Tibial nerve (tissue), 4 donors: ENCODE measurements at places on chromosomes 11 and 22.

DNA sequence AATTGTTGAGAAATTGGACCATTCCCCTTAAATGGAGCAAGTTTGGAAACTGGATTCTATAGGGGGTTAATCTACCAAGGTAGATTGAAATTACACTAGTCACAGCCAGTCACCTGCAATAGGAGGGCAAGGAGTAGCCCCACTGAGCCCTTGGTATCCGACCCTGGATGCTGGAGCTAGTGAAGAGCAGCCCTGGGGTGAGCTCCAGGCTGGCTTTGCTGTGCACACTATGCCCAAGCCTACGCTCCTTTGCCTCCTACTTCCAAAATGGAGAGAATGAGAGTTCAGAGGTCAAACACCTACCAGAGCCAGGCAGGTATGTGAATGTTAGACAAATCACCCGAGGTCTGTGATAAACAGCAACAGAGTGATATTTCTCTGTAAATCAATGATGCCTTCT is 23.7 kb downstream of the SNU13 start:
- DNase-seq, result no peak

DNA sequence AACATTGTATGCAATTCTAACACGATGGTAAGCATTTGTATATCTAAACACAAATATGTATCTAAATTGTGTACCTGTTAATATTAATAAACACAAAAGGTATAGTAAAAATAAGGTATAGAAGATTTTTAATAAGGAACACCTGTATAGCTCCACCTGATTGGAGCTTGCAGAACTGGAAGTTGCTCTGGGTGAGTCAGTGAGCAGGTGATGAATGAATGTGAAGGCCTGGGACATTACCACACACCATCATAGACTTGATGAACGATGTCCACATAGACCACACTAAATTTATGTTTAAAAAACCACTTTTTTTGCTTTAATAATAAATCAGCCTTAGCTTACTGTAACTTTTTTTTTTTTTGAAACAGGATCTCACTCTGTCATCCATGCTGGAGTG is 97.6 kb upstream of the CLMP start:
- DNase-seq, result no peak

- DNase-seq, result no peak
These were observed 63.7 kb downstream of the DSCAML1 start for GRCh38 chr11:117733316-117733715.

- DNase-seq, result no peak
These were observed 37.8 kb upstream of the CELSR1 start for GRCh38 chr22:46574993-46575910.

GRCh38 chr11:64876835-64877341 is 1.5 kb downstream of the EHD1 start:
- DNase-seq, result no peak

GRCh38 chr11:78857688-78858087 is 283.0 kb upstream of the NARS2 start:
- no peak for DNase-seq

DNA sequence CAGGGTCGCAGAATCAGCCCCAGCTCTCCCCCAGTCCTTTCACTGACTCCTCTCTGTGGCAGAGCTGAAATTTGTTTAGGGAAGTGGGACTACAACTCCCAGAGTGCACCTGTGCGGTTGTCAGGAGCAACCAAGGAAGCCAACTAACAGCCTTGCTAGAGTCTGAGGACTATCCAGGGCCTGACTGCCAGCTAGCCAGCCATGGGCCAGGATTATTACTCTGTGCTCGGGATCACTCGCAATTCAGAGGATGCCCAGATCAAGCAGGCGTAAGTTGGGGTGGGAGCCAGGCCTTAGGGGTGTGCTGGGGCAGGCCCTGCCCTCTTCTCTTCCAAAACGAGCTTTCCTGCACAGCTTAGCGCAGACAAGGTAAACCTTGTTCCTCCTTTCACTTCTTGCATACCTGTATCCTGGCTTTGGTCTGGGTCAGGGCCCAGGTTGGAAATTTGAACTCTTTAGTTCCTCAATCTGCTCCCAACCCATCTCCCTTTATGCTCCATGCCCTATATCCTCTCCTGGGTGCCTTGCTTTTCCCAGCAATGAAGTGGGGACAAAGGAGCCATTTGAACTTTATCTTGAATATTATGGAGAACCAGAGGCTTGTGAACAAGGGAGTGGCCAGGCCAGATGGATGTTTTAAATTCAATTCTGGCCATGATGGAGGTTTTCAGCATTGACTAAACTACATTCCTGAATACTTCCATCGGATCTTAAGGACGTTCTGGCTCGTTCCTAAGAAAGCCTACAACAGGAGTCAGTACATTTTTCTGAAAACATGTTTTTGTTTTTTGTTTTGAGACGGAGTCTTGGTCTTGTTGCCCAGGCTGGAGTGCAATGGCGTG is at the start of gene DNAJB13:
TSS of gene DNAJB13 (plus strand) at position 158 of the 842 bp plus-strand sequence. CDS start at position 202, 44 bp downstream.
- DNase-seq, result no peak

DNA sequence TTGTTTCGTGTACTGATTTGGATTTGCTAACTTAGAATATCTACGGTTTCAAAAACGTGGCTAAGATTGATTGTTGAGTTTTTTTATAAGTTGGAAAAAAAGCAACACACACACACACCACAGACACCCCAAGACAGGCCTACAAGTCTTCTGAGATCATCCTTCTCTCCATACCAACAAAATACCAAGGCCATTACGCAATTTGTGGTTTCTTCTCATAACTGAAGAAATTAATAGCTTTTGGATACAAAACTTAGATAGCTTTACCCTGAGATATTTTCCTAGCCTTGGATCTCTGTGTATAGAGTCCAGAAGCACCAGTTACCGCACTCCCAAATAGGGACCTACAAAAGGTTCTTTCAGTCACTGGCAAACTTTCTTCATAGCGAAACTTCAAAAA is 113.6 kb downstream of the SIK3 start:
- DNase-seq, result no peak

- no peak for DNase-seq
These were observed 754 bp downstream of the NUP50 start for GRCh38 chr22:45164270-45165088.

GRCh38 chr11:70247042-70247709 is 23.3 kb upstream of the PPFIA1 start:
- no peak for DNase-seq

- peak; percentile 41 for DNase-seq
These were observed 15.8 kb downstream of the DGKZ start for GRCh38 chr11:46363031-46363407.

GRCh38 chr22:27568265-27568664 is 233.3 kb downstream of the MN1 start:
- DNase-seq, result no peak

DNA sequence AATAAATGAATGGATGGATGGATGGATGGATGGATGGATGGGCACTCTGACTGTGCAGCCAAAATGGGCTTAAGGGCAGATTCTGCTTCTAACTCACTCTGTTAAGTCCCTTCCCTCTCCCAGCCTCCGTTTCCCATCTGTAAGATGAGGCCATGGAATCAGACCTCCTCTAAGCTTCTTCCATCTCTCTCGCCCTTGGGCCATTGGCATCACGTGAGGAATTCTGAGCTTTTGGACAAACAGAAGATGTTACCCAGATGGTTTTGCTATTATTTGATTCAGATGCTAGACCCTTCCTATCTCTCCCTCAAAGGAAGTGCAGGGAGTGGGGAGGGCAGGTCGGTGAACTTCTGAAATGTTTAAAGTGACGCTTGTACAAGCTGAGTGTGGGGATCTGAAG is 4.0 kb upstream of the CYTH4 start:
- no peak for DNase-seq

DNA sequence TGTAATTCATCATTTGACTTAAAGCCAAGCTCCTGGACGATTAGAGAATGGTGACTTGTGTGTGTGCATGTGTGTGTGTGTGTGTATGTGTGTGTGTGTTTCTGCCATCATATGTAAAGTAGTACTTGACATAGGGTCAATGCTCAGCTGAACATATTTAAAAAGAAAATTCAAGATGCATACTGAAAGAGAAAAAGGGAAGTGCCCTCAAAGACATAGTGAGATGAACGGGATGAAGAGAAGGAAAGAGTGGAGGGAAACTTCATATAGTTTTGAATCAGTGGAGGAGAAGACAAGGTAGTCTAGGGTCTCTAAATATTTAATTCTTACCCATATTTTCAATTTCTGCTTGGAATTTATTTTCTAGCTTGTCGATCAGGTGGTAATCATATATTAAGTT is 4.0 kb downstream of the TCN1 start:
- DNase-seq, result no peak

DNA sequence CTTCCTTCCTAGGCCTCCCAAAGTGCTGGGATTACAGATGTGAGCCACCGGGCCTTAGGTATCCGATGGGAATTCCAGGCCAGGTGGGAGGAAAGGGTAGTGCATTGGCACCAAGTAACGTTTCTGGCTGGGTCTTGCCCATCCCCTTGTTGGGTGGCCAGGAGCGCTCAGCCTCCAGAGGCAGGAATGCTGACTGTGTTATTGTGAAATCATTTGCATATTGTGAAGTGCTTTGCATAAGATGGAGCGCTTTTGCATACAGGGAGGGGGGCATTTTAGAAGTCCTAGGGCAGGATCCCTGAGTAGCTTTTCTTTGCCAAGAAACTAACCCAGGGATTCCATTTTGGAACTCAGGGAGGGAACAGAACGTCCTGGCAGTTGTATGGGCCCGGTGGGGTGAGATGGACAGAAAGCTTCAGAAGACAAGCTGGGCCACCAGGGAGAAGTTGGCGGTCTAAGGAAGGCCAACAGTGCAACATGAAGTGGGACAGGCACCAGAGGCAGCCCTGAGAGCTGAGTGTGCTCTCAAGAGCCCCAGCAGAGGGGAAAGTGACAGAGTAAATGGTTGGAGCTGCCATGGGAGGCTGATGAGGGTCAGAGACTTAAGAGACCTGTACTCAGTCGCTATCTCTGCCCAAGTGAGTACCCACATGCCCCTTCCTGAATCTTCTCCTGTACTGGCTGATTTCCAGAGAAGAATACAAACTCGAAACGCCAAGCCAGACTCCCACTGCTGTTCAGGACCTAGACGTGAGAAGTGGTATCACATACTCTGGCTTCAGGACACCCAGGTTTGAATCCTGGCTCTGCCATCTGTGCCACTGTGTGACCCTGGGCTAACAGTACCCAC is 1.3 kb upstream of the SLC39A13 start:
- DNase-seq, result no peak

- no peak for DNase-seq
These were observed 292.2 kb downstream of the ST3GAL4 start for GRCh38 chr11:126647735-126648134.

DNA sequence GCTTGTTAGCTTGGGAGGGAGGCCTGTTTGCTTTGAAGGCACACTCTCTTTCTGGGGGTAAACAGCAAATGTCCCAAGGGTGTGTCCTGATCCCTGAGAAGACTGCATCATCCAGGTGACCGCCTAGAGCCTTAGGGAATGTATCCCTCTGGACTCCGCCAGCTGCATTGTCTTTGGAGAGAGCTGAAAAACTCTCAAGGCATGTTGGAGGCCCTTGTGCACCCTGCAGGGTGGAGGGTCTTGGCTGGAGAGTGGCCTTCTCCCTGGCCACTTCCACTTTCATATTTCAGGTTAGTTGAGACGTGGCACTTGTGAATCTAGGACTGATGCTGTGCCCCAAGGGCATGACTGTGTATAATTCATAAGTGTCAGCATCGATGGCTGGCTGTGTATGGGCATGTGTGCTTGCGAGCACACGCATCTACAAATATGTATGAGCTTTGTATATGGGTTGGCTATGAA is 70.6 kb downstream of the ZBTB16 start:
- no peak for DNase-seq

- DNase-seq, result no peak
These were observed 38.7 kb downstream of the EIF3F start for GRCh38 chr11:8025816-8026215.

- DNase-seq, result no peak
These were observed 40.8 kb upstream of the PAMR1 start for GRCh38 chr11:35566181-35566580.

DNA sequence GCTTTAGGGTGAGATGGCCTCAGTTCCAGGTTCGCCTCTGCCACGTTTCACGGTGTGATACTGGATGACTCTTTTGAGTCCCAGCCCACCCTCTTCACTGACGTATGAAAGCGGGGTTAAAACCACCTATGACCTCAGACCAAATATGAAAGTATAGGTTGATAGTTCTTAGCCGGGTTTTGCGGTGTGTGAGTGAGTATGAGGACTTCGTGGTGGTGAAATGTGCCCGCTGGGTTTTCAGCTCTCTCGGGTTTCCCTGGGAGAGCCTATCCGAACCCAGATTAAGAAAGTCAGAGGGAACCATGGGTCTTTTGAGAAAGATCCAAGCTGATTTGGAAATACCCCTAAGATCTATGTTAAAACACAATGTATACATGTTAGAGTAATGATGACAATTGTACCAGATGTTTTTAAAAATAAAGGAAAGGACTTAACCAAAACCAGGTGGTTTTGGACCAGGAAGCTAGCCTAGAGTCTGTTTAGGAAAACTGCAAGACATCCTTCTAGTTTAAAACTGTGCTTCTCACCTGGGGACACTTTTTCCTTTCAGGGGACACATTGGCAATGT is 25.8 kb upstream of the ST3GAL4 start:
- DNase-seq, result no peak

DNA sequence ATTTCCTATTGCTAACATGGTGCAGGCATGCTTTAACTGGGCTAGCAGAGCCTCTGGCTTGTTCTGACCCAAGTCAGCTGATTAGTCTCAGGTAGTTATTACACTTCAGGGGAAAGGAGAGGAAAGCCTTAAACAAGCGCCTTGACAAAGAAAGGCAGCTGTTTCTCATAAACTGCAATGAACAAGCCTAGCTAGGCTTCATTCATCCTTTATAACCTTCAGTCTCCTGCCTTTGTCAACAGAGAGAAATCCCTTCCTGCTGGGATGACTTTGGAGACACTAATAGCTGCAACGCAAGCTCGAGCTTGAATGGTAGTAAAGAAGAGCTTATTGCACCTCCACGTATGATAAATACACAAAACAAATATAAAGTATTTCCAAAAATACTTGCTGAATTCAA is 68.4 kb downstream of the CCDC34 start:
- no peak for DNase-seq

- DNase-seq, result no peak
These were observed 34.6 kb downstream of the IFT27 start for GRCh38 chr22:36741204-36741793.

DNA sequence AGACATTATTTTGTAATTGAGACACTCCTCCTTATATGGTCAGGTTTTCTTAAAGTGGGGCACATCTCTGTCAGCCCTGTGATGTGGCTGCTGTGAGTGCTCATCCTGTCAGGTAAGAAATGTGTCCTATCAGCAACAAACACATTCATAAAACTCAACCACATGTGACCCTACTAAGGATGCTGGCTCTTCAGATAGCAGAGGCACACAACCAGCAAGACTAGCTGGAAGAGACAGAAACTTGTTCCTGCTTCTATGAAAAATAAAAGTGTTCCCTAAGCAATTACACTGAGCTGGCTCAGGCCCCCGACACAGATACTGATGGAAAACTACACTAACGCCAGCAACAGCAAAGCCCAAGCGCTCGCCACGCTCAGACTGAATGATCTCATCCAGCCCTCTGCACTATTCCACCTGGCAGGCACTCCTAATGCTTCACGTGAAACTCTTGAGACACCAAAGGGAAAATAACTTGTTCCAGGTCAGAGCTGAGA is 49.8 kb upstream of the CYP2D6 start:
- peak; percentile 53 for DNase-seq

- no peak for DNase-seq
These were observed 197.0 kb downstream of the FAM181B start for GRCh38 chr11:82536706-82537105.
